Stimulated activated CD8-positive, alpha-beta memory T cell treated with anti-CD3 and anti-CD28 coated beads, Interleukin-7, amount 100 ng/mL, for 4 hours (primary cell): ENCODE measurements at places on chromosomes 5 and 9.

- DNase-seq: no peak
Measured at GRCh38 chr5:651296-652022, 39.3 kb downstream of the CEP72 start.

GRCh38 chr9:134689321-134690181 lies 47.9 kb downstream of the COL5A1 start:
- DNase-seq: no peak

GRCh38 chr9:135330685-135331590 lies 148.6 kb upstream of the PPP1R26 start:
- no peak for DNase-seq

DNA sequence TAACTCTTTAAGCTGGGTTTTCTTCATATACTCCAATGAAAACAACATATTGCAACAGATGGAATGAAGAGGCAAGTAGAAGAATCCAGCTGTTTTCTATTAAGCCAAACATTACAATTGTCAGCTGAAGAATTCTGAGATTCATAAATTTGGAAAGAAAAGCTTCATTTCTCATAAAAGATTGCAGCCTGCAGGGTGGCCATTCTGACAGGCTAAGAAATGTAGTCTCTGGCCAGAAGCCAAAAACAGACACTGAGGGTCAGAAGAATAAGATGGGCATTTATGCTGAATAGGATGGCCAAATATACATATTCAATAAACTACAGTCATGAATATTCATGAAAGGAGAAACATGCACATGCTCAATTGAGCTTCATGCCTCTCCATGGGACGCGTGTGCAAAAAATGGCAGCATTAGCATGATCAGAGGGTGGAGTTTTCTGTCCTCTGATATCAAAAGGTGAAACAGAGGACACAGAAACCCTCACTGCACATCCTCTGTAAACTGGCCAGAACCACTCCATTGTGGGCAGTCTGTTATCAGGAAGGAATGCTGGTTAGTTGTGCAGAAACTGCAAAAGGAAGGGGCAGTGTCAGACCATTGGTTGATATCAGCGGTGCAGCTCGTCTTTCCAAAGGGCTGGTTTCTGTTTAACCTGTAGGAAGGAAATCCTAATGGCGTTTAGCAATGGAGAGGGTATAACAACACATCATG lies 50.2 kb downstream of the FXN start:
- DNase-seq: no peak

DNA sequence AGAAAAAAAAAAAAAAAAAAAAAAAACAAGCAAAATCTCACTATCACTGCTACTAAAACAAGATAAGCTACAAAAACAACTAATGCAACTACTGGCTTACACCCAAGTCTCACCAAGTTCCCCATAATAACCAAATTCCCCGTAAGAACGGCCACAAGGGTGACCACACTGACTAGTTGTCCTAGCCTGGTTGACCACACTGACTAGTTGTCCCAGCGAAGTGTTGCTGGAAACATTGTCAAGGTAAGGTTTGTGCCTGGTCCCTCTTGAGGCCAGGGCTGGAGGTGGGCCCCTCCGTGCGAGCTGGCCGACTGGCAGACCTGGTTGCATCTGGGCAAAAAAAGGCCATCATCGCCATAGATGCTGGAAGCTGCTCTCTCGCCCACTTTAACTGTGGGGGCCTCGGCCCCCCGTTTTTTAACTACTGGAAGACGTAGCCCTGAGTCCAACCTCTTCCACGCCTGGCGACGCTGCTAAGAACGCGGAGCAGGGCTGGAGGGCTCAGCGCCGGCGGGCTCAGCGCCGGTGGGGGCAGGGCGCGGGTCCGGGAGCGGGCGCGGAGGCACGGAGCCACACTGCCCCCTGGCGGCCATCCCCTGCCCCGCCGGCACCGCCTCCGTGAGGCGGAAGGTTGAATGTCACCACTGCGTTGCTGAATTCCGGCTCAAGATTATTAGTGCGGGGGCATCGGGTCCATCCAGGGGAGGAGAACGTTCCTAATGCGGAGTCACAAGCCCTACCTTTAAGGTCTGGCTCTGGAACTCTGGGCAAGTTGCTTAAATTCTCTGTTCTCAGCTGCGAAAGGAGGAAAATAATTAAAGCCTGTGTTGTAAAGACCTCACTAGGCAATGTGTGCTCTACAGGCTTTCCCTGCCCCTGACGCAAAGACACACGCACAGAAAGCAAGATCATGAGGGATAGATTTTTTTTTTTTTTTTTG lies 84.0 kb downstream of the HSD17B3 start:
- peak; percentile 28 for DNase-seq

- no peak for DNase-seq
Measured at GRCh38 chr9:83972286-83972685, 7.7 kb downstream of the HNRNPK start.

DNA sequence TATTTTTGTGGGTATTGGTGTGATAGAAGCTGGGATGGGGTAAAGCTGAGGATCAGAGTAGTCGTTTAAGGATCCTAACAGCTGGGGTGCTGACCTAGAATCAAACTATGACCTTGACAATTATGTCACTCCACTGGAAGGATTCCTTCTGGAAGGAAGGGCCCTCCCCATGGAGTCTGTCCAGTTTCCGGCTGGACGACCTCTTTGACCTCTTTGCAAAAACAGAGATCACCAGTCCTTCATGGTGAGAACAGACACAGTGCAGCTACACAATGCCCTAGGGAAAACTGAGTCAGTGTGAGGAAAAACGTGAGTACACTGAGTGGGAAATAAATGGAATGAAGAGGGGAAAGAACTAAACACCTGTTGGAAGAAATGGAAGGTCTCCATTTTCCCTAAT lies 445.6 kb downstream of the MAT2B start:
- no peak for DNase-seq

DNA sequence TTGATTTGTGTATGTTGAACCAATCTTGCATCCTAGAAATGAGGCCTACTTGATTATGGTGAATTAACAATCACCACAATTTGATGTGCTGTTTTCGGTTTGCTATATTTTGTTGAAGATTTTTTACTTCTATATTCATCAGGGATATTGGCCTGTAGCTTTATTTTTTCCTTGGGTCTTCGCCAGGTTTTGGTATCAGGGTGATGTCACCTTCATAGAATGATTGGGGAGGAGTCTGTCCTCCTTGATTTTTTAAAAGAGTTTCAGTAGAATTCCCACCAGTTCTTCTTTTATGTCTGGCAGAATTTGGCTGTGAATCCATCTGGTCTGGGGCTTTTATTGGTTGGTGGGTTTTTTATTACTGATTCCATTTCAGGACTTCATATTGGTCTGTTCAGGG lies 115.2 kb downstream of the CPLANE1 start:
- DNase-seq: no peak

GRCh38 chr5:36369219-36369690 lies 67.6 kb upstream of the RANBP3L start:
- DNase-seq: no peak

- DNase-seq: no peak
Measured at GRCh38 chr5:121758615-121759014, 93.1 kb upstream of the FTMT start.

- DNase-seq: no peak
Measured at GRCh38 chr9:123523001-123523400, 167.0 kb downstream of the CRB2 start.

DNA sequence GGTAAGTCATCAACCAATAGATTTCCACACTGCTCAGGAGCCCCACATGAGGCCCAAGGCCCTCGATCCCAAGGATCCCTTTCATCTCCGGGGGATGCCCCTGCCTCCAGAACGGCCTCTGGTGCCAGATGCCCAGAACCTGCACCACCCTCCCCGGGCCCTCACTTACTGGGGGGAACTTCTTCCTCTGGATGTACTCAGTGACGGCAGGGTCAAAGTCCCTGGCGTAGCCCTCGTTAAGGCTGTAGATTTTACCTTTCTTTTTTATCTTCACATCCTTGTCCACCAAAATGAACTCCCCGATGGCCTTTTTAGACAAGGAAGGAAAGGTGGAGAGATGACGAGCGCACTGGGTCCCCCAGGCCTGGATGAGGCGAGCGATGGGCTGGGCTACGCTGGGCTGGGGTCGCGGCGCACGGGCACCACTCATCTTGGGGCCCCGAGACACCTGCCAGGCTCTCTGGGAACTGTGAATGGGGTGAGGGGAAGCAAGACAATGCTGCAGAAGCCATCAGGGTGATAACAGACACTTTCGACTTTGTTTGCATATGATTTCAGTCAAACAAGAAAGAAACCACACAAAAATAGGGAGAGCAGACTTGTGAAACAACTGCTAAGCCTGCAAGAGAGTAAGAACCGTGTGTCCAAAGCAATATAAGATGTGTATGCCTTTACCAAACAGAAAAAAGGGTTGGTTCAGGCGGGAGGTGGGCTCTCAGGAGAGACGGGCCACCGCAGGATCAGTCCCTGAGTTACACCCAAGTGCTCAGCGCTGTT lies 13.2 kb upstream of the FBP2 start:
- no peak for DNase-seq

GRCh38 chr5:135457424-135458071 lies 5.4 kb upstream of the TIFAB start:
- DNase-seq: peak; percentile 23

DNA sequence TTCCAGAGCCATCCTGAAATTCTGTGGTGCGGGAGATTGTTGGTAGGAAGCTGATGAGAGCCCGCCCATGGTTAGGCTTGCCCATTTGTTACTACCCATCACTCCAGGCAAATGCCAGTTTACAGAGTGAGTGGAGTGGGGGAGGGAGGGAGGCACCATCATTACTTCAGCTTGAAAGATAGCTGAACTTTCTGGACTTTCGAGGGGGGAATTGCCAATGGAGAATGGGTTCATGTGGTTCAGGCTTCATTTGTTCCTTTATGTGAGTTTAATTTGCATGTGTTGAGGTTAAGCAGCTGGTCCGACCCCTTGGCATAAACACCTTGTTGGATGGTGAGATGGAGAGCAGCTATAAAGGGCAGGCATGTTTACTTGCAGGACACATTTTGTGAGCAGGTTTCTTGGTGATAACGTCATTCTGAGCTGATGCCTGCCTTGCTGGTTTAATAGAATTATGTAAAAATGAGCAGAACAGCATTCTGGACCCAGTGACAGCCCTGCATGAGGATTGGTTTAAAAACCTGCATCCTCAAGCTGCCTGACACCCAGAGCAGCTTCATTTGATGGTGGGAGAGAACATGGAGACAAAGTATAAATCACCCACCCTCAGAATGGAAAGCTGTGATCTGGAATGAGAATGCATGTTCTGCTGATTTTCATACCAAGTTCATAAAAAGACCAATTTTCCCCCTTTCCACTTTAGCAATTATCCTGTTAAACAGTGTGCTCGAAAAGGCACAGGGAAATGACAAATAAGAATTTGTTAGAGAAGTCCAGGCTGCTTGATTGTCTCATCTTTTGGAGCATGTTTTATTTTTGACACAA lies 106.3 kb downstream of the TRIO start:
- no peak for DNase-seq

DNA sequence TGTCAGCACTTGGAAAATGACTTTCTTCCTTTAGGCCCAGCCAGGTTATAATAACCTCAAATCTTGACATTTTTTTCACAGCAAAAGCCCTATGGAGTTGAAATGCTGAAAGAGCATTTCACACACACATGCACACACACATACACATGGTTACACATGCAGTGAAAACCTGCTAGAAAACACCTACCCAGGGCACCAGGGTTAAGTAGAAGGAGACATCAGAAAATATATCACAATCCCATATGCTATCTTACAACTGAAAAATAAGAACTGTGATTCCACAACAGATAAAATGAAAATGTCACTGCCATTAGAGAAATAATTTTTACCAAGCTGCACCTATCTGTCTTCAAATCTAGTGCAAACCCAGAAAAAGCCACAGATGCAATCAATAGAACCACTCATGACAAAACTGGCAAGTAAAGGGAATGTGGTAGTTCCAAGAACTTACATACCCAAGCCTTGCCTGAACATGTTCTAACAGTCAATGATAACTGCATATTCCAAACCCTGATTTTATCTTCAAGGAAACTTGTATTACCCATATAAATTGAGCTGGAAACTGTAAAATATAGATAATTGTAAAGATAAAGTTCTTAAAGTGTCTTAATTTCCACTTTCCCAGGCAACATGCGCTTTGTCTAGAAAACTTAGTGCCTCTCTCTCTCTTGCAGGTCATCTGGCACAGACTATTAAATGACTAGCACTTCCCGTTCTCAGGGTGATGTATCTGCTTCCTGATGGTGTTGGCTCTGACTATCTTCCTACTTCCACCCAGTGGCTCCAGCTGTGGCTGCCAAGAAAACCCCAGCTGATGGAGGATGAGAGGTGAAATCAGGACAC lies 250.2 kb upstream of the PTGER4 start:
- no peak for DNase-seq

- no peak for DNase-seq
Measured at GRCh38 chr9:117013440-117013995, 326.4 kb downstream of the TRIM32 start.

- peak; percentile 67 for DNase-seq
Measured at GRCh38 chr5:139710319-139711066, 62.3 kb downstream of the CXXC5 start.

DNA sequence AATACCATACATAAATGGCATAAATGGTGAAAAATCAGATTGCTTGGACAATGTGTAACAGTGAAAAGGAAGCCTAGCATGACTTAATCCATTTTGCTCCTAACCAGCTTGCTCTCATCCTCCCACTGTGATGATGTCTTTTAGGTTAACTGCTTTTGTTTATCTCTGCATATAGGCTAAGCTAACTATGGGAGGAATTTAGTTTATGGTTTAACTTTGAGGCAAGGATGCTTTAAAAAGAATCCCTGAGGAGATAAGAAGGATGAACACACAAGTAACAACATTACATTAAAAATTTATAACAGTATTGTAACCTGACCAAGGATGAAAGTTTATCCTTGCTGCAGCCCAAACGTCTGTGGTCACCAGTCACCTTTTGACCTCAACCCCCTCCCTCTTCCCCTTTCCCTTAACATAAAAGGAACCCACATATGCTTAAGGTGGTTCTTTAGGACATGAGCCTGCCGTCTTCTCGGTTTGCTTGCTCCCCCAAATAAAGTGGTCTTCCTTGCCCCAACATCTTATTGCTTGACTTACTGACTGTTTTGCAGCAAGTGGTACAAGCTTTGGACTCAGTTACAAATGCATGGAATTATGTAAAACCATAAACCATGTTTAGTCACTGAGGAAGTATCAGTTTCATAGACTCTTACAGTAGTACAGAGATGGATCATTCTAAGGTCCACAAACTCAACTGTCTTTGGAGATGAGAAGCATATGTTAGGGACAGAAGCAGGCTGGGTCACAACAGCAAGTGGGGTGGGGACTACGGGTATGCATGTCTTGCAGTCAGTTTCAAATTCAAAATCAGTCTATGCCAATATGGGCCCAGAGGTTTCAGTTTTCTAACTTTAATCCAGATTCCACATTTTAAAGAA lies 31.3 kb downstream of the AGXT2 start:
- no peak for DNase-seq

- DNase-seq: no peak
Measured at GRCh38 chr5:96856371-96856770, 19.9 kb upstream of the ERAP2 start.

GRCh38 chr5:155029240-155029639 lies 15.7 kb downstream of the KIF4B start:
- DNase-seq: no peak
